Activated naive CD8-positive, alpha-beta T cell treated with anti-CD3 and anti-CD28 coated beads for 36 hours (primary cell): ENCODE measurements at places on chromosomes 2 and 18. TPM values are rescaled to one million over a fixed set of nuclear protein-coding genes. Genes with fewer than 3 reads are reported as not detected.

- no peak for DNase-seq
Observed at GRCh38 chr2:217038001-217038400, 178.1 kb upstream of the TNP1 start.

GRCh38 chr2:96251721-96252292, 14.0 kb downstream of the TMEM127 start:
- DNase-seq: no peak

DNA sequence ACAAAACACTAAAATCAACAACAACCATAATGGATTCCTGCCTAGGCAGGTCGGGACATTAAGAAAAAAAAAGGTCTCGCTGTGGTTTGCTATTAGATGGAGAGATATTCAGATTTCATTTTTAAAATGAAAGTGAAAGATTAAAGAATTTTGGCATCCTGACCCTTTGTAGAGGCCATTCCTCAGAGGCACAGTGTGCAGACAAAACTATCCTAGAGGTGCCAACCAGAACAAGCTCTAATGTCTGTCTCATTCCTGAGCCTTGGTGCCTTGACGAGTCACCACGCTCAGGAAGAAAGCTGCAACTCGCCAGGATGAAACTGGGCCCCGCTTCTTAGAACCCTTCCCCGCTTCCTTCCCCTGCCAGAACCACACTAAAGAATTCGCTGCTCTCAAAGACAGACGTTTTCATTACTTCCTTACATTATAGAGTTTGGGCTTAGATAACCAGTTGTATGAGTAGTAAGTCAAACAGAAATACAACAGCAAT, 156.0 kb downstream of the TGIF1 start:
- DNase-seq: peak; percentile 13

DNA sequence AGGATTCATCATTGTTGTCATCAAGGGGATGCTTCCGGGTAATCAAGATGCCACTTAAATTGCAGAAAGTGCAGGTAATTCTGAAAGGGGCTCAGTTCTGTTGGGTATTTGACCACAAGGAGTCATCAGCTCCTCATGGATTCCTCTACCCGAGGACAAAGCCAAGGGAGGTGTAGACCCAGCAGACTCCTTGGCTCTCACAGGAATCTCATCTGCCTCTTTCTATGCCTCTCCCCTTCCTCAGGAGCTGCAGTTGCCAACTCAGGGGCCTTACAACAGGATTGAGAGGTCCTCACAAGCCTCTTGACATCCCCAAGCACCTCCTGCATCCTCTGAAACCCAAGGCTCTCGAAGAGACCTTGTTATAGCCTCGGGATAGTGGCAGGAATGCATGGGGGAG, 44.0 kb downstream of the ITGB6 start:
- DNase-seq: no peak

DNA sequence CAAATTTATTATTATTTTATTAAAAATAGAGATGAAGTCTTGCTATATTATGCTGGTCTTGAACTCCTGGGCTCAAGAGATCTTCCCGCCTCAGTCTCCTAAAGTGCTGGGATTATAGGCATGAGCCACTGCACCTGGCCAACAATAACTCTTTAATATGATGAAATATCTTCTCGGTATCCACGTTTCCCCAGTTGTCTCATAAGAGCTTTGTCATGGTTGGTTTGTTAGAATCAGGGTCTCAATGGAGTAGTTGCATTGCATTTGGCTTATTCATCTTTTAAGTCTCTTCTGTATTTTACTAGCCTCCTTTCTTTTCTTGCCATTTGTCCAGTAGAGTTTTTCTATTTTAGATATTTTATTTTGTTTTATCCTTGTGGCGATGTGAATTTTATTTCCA, 32.7 kb upstream of the DLX2 start:
- DNase-seq: no peak

GRCh38 chr2:208916881-208917280, 507.0 kb upstream of the MAP2 start:
- DNase-seq: no peak

DNA sequence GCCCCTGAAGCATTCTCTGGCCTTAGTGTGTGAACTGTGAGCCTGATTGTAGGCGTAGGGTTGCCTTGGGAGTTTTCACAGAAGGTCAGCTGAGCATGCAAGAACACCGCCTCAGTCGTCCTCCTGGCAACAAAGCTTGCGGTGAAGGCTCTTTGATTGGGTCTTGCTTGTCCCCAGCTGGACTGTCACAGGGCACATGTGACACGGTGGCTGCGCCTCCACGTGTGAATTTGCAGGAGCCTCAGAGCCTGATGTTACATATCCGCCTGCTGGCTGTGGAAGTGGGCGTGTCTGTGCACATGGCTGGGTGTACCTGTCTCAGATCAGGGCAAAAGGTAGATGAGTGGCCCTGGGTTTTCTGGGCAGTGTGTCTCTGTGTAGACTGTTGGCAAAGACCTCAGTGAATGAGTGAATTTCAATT, 228.7 kb downstream of the HAUS1 start:
- DNase-seq: no peak

DNA sequence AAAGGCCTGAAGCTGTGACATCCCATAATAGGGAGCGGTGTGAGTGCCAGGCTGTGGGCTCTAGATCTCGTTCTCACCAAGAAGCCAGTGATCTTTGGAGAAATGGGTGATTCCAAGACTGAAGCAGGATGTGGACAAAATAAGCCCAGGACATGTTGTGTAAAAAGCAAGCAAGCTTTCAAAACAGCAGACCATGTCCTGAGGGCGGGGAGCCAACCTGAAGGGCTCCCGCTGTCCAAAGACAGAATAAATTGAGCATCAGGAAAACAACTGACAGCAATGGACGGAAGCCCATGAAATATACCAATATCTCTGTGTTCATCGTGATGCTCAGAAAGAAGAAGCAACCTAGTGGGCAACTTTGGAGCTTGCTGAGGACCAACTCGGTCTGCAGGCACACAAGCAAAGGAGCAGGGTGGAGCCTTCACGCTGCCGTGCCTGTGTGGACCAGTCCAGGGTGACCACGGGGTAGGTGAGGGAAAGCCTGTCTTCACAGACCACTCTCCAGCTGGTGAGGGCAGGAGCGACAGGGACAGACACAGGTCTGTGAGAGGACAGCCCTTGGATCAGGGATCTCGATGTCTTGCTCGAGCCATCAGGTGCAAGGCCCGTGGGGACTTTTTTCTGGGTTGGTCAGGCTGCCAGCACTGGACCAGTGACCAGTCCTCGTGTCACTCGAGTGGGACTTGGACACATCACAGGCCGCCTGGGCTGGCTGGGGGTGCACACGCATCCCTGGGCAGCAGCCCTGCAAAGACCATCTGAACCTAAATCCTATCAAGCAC, 21.5 kb downstream of the MTERF4 start:
- DNase-seq: no peak

DNA sequence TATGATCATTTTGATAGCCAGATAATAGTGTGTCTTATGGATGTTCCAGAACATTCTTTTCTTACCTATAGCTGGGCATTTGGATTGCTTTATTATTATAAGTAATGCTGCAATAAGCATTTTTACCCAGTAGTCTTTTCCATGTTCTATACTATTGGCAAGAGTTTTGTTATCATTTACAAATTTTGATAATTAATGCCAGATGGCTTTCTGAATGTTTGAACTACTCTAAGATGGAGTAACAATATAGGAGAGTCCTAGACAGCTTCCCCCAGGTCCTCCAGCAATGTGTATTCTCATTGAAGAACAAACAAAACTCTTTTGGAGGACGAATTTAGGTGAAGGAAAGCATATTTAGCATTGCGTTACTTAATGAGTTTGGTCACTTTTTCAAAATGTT, 73.0 kb downstream of the INPP4A start:
- DNase-seq: no peak

GRCh38 chr18:58100154-58100553, 56.1 kb downstream of the NEDD4L start:
- no peak for DNase-seq

DNA sequence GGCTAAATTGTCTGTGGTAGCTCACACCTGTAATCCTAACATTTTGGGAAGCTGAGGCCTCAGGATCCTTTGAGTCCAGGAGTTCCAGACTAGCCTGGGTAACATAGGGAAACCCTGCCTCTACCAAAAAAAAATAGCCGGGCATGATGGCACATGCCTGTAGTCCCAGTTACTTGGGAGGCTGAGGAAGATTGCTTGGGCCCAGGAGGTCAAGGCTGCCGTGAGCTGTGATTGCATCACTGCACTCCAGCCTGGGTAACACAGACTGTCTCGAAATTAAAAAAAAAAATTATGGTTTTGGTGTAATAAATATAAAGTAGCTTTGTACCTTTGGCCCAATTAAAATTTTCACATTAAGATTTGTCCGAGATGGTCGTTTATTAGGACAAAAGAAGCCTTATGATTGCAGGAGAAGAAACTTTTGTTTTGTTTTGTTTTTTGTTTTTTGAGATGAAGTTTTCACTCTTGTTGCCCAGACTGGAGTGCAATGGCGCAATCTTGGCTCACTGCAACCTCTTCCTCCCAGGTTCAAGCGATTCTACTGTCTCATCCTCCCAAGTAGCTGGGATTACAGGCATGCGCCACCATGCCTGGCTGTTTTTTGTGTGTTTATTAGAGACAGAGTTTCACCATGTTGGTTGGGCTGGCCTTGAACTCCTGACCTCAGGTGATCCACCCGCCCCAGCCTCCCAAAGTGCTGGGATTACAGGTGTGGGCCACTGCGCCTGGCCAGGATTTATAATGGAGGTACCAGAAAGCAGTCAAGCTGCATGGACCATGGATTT, 4.1 kb downstream of the MTA3 start:
- DNase-seq: no peak

GRCh38 chr2:202429164-202429980, 53.2 kb downstream of the BMPR2 start:
- no peak for DNase-seq

GRCh38 chr2:73022024-73022568, 49.4 kb downstream of the SFXN5 start:
- no peak for DNase-seq

DNA sequence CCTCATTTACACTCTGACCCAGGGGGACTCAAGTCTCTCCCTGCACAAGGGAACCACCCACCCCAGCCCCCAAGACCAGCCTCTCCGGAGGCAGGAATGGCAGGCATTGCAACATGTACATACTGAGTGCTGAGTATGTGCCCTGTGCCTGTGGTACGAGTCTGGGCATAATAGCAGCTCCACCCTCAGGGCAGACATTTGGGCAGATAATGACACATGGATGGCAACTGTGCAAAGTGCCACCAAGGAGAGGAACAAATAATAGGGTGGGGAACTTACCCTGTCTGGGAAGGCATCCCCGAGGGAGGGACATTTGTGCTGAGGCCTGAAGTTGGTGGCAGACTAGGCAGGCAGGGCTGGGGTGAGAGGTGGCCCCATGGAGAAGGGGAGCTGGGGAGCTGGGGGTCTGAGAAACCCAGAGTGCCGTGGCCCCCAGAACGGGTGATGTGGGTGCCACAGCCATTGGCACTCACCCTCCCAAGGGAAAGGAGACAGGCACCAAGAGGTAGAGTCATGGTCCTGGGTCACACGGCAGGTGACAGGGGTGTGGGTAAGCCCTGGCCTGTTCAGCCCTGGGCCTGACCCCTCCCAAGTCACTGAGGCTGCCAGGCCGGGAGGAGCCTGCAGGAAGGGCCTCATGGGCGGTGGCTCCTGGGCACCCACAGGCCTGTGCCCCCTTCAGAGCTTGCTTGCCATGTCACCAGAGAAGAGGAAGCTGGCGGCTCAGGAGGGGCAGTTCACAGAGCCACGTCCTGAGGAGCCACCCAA, 15.7 kb upstream of the GPR17 start:
- no peak for DNase-seq

GRCh38 chr18:34550156-34550555, 159.9 kb upstream of the DTNA start:
- DNase-seq: no peak

- no peak for DNase-seq
Observed at GRCh38 chr2:11940121-11940743, 193.8 kb downstream of the LPIN1 start.

DNA sequence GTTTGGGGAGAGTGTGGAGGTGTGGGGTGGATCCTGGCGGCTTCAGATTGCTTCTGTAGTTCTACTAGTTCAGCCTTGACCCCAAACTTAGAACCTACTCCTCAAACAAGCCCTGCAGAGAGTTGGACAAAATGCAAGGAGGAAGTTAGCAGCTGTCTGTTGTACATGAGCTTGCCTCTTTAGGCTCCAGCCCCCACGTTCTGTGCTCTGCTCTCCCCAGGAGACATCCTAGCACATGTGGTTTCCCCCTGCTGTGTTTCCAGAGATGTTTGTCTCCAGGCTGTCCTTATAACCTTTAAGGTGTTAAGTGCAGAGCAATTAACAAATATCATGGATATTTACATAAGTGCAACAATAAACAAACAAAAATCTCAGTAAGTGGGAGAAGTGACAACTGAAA, 111.1 kb downstream of the ACOXL start:
- DNase-seq: no peak

DNA sequence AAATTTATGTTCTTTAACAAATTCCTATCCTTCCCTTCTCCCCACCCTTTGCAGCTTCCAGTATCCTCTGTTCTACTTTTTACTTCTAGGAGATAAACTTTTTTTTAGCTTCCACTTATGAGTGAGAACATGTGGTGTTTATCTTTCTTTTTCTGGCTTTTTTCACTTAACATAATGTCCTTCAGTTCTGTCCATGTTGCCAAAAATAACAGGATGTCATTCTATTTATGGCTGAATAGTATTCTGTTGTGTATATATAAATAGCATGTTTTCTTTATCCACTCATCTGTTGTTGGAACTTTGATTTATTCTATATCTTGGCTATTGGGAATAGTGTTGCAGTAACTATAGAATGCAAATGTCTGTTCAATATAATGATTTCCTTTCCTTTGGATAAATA, 1191.2 kb downstream of the CNTNAP5 start:
- DNase-seq: no peak

GRCh38 chr2:150156876-150157275, 330.6 kb downstream of the RND3 start:
- no peak for DNase-seq

GRCh38 chr2:101624706-101625332, 72.7 kb upstream of the MAP4K4 start:
- DNase-seq: no peak

DNA sequence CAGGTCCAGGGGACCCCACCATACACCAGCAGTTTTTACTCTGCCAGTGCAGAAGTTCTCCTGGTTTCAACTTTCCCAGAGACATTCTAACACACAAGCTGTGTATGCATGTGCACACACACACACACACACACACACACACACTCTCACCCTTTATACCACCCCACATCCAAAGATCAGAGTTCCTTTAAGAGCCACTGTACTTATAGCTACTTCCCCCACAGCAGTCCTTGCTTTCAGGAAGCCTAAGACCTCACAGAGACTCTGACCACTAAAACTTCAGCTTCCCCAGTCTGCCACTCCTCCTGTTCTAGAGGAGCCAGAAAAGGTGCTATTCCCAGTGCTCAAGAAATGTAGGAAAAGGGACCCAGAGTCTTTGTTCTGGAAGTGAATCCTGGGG, 107.8 kb downstream of the ZNF521 start:
- no peak for DNase-seq

MYO3B gene
- 0.04 TPM for total RNA-seq

RGPD4 gene
- 0.87 TPM for total RNA-seq

DPP10 gene
- total RNA-seq: not detected

ERFE gene
- total RNA-seq: 0.27 TPM

SRD5A2 gene
- total RNA-seq: not detected

STARD6 gene
- not detected for total RNA-seq

GALNT5 gene
- not detected for total RNA-seq

RAB17 gene
- 0.40 TPM for total RNA-seq

UBE2F gene
- total RNA-seq: 57.9 TPM
